Astrocyte of the spinal cord (primary cell): ENCODE measurements at places on chromosomes 1 and 21.

DNA sequence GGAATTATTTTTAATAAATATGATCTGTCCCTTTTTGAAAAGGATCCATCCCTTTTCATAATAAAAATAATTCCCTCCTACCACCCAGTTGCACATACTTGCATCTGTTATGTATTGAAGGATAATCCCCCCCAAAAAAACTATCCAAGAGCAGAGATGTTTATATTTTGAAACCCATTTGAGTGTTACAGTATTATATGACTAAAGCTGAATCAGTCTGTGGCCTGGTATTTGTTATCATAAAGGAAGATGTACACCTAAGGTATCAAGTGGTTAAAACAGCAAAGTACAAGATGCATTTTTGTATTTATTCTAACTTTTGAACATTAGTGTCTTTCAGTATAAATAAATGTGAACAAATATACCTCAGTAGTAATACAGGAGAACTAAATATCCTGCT is 12.7 kb upstream of the TGFB2 start:
- no peak for DNase-seq

GRCh38 chr21:37849506-37850102 is 66.7 kb downstream of the KCNJ6 start:
- DNase-seq = peak; percentile 72

DNA sequence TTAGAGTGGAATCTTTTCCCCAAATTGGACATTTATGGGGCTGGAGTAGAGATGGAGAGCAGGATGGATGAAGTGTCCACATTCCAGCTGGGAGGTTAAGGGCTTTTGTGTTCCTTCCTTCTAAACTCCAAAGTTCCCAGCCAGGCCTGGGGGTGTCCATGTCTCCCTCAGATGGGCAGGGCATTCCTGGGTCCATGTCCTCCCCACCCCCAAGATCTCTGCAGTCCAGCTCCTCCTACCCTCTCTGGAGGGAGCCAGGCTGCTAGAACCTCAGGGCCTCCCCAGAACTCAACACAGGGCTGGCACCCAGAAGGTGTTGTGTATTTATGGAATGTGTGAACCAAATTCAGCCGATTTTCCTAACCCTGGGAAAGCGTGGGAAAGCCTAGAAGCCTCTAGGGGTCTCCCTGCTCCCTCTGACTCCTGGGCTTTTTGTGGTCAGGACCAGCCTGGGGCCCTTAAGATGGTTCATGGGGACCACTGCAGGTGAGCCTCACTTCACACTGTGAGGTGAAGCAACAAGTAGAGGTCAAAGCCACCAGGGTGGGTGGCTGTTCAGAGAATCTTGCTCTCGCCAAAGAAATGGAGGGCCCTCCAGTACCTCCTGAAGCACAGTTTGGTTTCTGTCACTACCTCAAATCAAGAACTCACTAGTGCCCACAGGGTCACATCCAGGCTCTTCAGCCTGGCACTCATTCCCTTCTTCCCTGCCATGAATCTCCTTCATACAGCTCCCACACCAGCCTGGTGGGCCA is 54.8 kb downstream of the GLIS1 start:
- no peak for DNase-seq

DNA sequence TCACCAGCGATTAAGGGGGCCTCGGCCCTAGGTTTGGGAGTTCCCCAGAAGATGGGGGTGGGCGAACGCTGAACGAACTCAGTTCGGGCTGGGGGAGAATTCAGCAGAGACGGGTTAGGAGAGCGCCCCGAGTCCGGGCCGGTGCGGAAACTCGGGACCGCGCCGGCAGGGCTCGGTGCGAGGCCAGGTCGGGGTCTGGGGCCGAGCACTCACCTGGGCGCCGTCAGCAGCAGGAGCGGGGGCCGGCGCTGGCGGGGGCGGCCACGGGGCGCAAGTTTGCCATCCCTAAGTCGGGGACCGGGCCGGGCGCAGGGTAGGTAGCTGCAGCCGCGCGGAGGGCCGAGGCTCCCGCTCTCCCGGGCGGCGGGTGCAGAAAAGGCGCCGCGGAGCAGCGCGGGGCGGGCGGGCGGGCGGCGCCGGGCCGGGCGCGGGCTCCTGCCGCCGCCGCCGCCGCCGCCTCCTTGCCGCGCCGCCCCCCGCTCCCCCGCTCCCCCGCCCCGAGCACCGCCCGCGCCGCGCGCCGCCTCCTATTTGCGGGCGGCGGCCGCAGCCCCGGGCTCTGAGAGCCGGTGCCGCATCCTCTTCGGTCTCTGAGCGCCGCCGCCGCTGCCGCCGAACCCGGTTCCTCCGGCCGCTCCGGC is 349 bp downstream of the ADGRB2 start:
- no peak for DNase-seq

GRCh38 chr1:31584869-31585735 is 8.8 kb downstream of the TINAGL1 start:
- no peak for DNase-seq

- peak; percentile 31 for DNase-seq
These were observed 68.0 kb downstream of the UCK2 start for GRCh38 chr1:165895451-165895871.

DNA sequence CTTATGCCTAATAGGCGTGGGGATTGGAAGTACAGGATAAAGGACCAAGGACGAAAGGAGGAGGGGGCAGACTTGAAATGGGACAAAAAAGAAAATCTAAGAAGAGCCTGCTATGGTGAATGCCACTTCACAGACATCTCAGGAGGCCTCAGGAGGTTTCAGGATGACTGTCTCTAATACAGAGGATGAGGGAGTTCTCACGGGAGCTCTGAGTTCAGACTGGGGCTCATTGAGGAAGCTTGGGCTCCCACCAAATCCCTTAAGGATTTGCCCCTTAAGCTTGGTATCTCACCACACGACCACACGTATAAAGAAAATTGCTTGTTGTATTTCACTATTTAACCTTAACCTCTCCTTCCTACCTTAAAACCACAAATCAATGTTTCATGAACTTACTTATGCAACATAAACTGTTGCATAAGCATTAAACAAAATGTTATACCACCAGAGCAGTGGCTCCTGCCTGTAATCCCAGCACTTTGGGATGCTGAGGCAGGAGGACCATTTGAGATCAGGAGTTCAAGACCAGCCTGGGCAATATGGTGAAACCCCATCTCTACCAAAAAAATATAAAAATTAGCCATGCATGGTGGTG is 12.4 kb downstream of the SLC30A1 start:
- DNase-seq = no peak

DNA sequence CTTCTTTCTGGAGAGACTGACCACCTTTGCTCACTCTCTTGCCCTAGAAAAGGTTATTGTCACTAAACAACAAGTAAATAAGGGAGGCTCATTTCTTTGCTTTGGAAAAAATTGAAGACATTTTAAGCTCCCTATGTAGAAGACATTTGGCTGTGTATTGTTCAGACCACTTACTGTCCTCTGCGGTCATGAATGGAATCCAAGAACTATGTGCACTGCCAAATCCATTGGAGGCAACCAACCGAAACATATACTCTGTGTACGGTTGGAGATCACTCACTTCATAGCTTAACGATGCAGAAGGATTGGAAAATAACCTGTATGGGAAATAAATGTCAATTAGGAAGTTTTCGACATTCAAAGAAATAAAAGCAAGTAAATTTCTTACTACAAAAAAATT is 332.8 kb downstream of the KCTD3 start:
- DNase-seq = no peak

- no peak for DNase-seq
These were observed 155.0 kb downstream of the PCNX2 start for GRCh38 chr1:233140499-233140898.

GRCh38 chr1:42686418-42686817 is 4.2 kb downstream of the YBX1 start:
- DNase-seq = no peak

DNA sequence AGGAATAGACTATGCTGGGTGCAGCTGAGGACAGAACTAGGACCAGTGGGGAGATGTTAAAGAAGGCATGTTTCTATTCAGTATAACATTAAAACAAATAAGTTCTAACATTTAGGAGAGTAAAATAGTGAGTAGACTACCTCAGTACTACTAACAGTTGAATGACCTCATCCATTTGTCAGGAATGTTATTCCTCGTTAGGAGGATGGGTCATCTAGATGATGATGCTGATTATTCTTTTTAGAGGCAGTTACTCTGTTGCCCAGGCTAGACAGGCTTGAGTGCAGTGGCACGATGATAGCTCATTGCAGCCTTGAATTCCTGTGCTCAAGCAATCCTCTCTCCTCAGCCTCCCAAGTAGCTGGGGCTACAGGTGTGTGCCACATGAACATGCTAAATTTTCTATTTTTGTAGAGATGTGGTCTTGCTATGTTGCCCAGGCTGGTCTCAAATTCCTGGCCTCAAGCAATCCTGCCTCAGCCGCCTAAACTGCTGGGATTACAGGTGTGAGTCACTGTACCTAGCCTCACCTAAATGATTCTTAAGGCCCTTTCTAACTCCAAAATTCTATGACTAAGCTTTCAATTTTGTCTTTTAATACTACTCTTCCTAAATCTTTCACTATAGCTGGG is 9.3 kb downstream of the EEIG2 start:
- DNase-seq = no peak

GRCh38 chr1:209755926-209756614 is at the start of gene TRAF3IP3:
Gene TRAF3IP3 (plus strand): TSS chr1:209756053. CDS start chr1:209760040, 3,987 bp downstream.
- no peak for DNase-seq

- DNase-seq = no peak
These were observed 53.6 kb upstream of the ADARB1 start for GRCh38 chr21:45020629-45021427.
